ENCODE measurements at places on chromosomes 2 and 18.

DNA sequence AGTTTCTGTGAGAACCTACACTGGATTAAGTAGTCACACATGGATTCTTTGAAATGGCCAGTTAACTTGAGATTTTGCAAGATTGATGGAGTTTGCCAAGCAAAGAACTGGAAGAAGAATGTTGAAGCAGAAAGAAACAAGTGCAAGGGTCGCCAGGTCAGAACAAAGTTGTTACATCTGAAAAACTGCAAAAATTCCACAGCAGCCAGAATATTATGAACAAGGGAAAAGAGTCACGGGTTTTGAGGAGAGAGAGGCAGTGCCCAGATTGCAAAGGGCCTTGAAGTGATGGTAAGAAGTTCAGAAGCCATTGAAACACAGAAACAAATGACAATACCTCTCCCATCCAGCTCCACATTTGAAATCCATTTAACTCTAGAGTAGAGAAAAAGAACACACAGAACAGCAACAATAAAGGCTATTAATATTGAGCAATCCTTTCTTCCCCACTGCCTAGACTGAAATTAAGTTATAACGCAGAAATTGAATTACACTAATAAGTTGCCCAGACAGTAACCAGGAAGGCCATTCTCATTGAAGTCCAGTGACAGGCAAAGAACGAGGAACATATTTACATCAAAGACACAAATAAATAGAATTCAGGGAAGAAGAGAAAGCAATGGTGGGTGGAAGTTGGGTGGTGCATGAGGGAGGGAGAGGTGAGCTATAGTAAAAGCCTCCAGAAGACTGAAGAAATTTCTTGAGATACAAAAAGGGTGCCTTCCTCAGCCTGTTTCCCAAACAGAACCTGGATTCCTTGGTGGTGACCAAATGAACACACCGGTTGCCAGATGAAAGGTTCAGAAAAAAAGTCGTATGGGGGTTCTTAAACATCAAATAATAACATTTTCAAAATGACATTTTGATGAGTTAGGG is 80.6 kb downstream of the ARHGAP15 start:
- no peak for DNase-seq

GRCh38 chr18:8661754-8662559 is 43.4 kb upstream of the MTCL1 start:
- DNase-seq, result no peak

GRCh38 chr18:57057890-57058289 is 89.0 kb upstream of the BOD1L2 start:
- DNase-seq, result no peak

- DNase-seq, result no peak
Measured at GRCh38 chr2:105541189-105542050, 142.6 kb upstream of the FHL2 start.

DNA sequence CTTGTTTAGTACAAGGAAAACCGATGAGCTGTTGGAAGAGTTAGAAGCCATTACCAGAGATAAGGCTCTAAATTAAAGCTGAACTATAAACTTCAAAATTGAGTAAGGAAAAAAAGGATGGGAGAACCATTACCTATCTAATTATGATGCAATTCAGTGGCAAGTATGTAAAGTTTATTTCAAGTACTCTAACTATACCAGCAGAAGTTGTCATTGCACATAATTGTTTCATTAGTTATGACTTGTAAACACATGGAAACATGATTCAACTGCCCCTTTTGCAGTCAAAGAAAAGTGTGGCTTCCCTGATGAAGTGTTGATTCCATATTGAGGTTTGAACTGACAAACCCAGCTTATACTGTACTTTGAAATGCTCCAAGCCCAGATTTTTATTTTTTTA is 324.1 kb upstream of the KCNJ3 start:
- DNase-seq, result no peak

DNA sequence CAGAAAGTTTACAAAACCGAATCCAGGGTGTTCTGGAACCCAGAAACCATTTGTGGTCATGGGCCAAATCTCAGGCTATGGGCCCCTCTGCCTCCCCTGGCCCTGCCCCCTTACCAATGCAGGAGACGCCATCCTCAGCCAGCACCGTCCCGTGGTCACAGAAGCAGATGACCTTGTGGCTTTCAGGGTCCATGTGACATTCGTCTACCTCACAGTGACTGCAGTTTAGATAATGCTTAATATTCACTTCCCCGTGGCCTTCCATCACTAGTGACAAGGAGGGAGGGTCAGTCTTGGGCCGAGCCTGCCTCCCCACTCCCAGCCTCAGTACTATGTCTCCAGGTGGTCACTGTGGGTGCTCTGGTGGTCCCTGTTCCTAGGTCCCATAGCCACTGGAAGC is 111.6 kb downstream of the CLIP4 start:
- no peak for DNase-seq

DNA sequence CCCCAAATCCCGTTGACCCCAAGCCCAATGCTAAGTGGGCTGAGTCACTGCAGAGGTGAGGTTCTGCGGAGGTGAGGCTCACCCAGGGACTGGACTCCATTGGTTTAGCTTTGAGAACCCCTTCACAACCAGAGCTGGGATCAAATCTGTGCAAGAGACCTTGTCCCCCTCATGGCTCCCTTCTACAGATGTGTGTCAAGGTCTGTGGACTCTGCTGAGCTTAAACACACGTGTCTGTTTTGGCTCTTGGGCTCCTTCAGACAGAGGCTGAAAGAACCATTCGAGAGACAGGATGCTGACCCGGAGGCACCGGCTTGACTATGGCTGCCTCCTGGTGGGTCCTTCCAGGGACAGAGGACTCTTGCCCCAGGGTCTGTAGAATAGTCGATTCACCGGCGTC is 190.3 kb downstream of the LPIN1 start:
- DNase-seq, result no peak

- no peak for DNase-seq
Measured at GRCh38 chr2:227132986-227133385, 31.0 kb downstream of the COL4A4 start.

GRCh38 chr2:152861349-152861942 is 143.0 kb downstream of the ARL6IP6 start:
- no peak for DNase-seq

GRCh38 chr2:170713543-170714380 is 1.4 kb upstream of the SP5 start:
- peak; percentile 61 for DNase-seq

GRCh38 chr2:112296407-112296806 is 21.0 kb downstream of the ZC3H6 start:
- DNase-seq, result no peak

DNA sequence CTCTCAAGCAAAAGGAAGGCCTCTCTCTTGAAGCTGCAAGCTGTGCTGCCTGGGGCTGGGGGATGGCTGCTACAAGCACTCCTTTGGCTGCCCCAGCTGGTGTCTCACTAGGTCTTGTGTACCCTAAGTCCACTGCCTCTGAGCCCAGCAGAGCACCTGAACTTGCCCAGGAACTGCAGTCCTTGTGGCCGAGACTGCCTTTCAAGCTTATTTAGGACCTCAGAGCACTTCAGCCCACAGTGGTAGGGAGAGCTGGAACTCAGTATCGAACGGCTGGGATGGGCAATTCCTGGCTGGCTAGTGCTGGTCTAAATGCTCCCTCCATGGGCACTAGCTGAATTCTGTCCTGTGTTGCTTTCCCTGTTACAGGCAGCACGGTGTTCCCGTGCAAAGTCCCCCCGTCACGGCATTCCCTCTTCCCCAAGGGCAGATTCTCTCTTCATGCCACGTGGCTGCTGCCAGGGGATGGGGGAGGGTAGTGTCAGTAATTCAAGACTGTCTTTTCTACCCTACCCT is 25.9 kb downstream of the STPG4 start:
- DNase-seq, result no peak

DNA sequence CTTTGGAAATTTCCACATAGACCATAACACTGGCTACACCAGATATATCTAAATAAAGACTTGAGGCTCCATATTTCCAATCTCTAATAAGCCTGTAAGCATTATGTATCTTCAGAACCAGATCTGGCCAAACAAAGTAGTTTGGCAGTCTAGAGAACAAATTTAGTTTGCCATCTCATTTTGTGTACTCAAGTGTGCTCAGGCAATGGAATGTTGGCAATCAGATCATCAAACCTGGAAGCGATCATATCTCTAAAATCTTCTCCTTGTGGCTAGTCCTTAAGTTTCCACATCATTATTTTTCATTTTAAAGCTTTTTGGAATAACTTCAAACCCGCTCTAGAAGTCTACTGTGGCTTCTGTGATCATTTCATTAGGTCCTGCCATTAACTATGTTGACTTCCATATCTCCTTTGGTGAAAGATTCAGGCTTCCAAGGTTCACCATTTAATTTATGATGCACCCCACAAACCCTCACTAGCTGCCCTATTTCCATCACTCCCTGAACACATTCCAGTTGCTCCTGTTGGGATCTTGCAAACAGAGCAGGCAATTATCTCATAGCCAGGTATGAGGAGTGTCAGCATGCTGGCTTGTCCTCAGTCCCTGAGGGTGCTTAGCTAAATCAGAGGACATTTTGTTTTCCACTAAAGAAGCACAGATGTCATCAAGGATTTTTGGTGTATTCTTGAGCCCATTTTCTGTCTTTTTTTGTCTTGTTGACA is 46.2 kb downstream of the WDR75 start:
- DNase-seq, result no peak

Measured in activated CD8-positive, alpha-beta memory T cell treated with anti-CD3 and anti-CD28 coated beads for 24 hours (primary cell).